A549 treated with CpdA at 1 μM for 4 hours (cell line): ENCODE measurements at places on chromosomes 4 and X. TPM values are rescaled to one million over a fixed set of nuclear protein-coding genes. Genes with fewer than 3 reads are reported as not detected.

Gene CXorf65
- not detected in 5 replicates for total RNA-seq

Gene RBM46
- total RNA-seq = not detected in 5 replicates

Gene SYN1
- total RNA-seq = 0.08 to 0.50 TPM (median 0.30 TPM) in 5 replicates

Gene CT45A3
- 0.24 to 0.32 TPM in 2 of 5 replicates, not detected in the others for total RNA-seq

Gene AKAP4
- total RNA-seq = not detected in 5 replicates

Gene ARMCX4
- 0.43 to 0.90 TPM (median 0.45 TPM) in 5 replicates for total RNA-seq

Gene HTT-AS
- not detected in 5 replicates for total RNA-seq

Gene CNKSR2
- 2.3 to 4.3 TPM (median 2.8 TPM) in 5 replicates for total RNA-seq

Gene INTU
- 0.68 to 1.5 TPM (median 1.4 TPM) in 5 replicates for total RNA-seq

Gene ZNF182
- total RNA-seq = 2.9 to 5.0 TPM (median 3.6 TPM) in 5 replicates
